ENCODE measurements at places on chromosomes 3 and 15. TPM values are rescaled to one million over a fixed set of nuclear protein-coding genes. Genes with fewer than 3 reads are reported as not detected.

- no peak for ATAC-seq
Observed at GRCh38 chr15:31102039-31102321, 455 bp upstream of the TRPM1 start.

DNA sequence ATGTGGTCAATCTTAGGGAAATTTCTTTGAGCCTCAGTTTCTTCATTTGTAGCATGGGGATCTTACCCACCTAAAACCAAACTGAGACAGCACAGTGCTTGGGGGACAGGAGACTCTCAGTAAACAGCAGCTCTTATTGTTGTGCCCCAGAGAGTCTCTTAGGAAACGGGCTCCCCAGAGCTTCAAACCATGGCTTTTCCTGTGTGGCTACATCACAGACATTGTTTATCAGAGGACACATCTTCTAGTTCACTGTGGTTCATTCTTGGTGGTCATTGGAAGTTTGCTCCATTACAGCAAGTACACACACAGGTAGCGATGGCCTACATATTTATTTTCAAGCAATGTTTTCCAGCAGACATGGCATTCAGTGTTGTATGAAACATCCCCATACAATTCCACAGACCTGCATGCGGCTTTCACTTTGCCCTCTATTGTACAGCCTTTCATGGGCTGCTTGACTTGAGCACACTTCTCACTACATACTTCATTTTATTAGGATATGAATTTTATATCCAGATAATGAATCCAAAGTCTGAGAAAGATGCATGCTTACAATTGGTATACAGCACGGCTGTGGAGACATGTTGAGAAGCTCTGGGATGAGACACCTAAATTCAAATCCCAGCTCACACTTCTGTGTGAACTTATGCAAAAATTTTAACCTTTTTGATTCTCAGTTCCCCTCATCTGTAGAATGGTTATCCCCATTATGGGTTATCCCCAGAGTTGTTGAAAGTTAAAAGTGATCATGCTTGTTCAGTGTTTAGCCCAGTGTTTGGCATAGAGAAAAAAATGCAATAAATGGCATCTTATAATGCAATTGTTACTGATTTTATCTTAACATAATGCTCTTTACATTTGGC lies 84.8 kb upstream of the ICE2 start:
- ATAC-seq: peak; percentile 71

DNA sequence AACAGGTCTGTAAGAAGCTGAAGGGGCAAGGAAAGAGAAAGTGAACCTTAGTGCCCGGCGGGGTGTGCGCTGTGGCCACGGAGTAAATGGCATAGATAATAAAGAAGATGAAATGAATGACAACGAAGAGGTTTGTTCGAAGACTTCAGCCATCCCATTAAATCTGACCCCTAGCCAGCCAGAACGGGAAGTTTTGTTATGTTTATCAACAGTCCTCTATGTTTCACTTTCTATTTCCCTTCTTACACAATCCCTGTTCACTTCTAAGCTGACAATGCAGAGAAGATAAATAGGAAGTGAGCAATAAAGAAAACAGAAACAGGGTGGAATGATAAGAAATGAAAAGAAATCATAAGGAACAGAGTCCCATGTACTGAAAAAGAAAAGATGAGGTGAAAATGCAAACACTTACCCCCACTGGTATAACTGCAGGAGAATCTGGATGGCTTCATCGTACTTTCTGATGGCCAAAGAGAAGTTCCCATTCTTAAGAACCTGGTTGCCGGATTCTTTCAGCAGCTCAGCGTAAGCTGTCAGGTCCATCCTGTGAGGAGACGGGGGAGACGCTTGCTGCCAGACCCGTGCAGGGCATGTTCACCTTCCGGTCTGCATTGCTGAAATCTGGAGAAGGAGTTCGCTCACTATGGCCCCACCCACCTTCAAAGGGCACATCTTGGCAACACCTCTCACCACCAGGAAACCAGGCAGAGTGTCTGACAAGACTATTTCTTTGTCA lies 36.8 kb downstream of the TRANK1 start:
- ATAC-seq: peak; percentile 57

- no peak for ATAC-seq
Observed at GRCh38 chr3:132783152-132783551, 60.9 kb upstream of the NPHP3 start.

DNA sequence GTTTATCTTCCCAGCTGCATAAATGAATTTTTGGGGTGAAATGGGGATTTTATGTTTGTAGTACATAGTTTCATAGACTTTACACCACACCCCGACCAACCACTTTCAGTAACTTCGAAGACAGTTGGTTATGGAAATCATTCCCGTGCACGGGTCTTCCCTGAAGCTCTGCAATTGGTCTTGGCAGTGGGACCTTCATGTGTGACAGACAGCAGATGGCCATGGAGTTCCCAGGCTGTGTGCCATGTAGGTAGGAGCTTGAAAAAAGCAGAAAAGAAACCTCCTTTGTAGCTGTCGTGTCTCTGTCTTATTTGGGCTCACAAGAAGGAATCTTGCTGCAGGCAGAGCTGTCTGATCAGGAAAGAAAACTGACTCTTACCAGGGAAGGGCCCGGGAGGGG lies 25.9 kb downstream of the EXOG start:
- no peak for ATAC-seq

- no peak for ATAC-seq
Observed at GRCh38 chr3:29642393-29643033, 361.6 kb downstream of the RBMS3 start.

GRCh38 chr3:10628891-10629670 lies 123.7 kb upstream of the ATP2B2 start:
- no peak for ATAC-seq

DNA sequence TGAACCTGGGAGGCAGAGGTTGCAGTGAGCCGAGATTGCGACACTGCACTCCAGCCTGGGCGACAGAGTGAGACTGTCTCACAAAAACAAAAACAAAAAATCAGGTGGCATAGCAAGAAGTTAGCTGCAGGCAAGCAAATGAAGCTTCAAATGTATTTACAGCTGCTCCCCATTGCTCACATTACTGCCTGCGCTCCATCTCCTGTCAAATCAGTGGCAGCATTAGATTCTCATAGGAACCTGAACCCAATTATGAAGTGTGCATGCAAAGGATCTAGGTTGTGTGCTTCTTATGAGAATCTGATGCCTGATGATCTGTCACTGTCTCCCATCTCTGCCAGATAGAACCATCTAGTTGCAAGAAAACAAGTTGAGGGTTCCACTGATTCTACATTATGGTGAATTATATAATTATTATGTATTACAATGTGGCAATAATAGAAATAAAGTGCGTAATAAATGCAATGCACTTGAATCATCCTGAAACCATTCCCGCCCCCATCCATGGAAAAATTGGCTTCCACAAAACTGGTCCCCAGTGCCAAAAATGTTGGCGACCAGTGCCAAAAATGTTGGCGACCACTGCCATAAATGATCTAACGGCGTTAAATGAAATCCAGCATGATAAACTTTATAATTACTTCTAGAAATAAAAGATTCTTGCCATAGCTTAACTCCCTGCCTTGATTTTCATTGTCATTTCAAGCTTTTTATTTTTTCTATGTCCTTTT lies 616.7 kb upstream of the NAALADL2 start:
- no peak for ATAC-seq

- ATAC-seq: no peak
Observed at GRCh38 chr15:61017627-61018026, 211.5 kb downstream of the RORA start.

GRCh38 chr15:35023804-35024203 lies 35.7 kb upstream of the ZNF770 start:
- no peak for ATAC-seq

- ATAC-seq: no peak
Observed at GRCh38 chr3:113499081-113499480, 15.9 kb downstream of the SPICE1 start.

- no peak for ATAC-seq
Observed at GRCh38 chr3:140552898-140553297, 125.0 kb upstream of the TRIM42 start.

DNA sequence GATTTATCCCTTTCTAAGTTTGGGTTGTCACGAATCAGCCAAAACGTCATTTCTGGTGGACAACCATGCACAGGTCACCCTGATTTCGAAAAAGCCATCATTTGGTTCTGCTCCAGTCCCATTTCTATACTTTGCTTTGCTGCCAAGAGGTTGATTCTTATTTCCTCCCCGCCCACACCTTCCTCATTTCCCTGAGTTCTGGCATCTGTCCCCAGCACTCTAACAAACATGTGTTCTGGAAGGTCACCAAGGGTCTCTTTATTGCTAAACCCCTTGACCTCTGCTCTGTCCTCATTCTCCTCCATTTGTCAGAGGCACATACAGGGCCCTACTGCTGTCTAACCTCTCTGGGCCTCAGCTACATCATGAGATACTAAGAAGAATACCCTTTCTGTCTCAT lies 36.4 kb upstream of the PTPRG start:
- ATAC-seq: no peak

DNA sequence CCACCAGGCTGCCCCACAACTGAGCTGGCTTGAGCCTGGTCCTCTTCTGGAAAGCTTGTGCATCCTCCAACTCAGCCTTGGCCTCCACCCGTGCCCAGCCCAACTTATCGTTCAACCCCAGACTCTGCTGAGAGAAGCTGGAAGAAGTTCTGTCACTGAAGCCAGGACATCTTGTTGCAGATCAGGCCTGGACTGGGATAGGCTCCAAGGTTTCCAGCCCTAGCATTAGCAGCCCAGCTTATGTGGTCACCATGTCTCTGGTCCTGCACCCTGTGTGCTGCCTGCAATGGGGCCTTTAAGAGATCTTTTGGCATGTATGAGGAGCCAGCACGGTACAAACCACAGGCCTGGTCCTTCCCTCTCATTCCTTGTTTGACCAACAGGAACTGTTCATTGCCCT lies 15.2 kb upstream of the CAMP start:
- no peak for ATAC-seq

DNA sequence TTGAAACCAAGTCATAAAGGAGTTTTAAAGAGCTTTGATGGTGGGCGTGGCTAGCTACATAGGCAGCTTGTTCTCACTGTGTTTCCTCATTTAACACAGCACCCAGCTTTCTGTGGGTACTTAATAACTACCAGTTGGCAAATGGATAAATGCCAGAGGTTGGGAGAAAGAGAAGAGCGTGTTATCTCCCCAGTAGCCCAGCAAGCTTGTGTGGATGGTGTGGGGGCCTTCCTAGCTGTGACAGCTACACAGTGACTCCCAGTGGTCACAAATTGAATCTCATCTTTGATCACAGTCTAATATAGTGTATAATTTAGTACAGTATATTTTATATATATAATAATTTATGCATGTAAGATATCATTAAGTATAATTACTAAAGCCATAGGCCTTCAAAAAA lies 984.1 kb downstream of the EPHA3 start:
- no peak for ATAC-seq

DNA sequence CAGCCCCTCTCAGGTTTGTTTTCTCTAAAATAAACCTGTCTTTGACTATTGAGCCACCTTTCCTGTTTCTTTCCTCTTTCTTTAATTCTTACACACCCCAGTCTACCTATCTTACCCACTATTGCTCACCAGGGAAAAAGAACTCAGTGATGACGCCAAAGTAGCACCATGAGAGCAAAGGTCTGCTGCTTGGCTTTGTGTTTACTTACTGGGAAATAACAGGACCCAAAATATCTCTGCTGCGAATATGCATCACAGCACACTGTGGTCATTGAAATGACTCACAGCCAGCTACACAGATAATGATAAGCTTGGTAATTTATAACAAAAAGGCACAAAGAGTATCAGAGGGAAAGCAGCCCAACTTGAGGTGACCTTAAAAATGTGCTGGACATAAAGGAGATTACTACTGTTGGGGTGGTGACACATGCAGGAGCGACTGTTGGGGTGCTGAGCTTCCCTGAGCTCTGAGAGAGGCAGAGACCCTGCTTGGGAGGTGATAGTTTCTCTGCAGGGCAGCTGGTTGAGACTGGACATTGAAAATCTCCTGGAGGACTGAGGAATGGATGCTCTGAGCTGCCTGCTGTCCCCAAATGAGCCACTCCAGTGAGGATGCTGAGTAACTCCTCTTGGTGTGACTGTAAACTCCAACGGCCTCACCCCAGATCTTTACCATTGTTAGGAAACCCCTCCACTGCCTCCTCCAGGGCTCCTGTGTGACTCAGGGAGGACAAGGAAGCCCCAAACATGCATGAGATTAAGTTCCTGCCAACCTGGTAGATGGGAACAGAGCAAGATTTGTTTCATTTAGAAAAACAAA lies 14.5 kb downstream of the EFCAB12 start:
- ATAC-seq: peak; percentile 38

DNA sequence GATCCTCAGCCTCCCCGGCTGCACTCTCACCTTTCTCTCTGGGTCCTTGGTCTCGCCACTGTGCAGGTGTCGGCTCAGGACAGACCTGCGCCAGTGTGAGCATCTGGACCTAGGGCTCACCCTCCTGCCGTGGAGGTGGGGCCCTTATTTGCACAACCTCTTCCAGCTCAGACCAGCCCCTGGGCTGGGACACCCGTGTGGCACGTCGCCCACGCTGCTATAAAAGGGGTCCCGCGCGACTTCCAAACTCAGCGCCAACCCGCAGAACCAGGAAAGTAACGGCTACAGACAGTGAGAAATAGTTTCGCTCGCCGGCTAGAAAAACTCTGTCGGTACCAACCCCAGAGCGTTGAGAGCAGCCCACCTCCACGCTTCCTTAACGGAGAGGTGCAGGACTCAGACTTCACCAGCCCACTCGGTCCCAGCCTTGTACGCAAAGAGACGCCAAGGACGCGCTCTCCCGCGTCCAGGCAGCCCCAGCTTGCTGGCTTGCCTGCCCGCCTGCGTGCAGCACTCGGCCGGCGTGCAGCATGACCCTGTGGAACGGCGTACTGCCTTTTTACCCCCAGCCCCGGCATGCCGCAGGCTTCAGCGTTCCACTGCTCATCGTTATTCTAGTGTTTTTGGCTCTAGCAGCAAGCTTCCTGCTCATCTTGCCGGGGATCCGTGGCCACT lies at the start of the genes DUOX2 and DUOXA2:
DUOX2 (minus strand) TSS at position 97 of the 675 bp plus-strand sequence. CDS start 761 bp downstream, outside the sequence.
DUOXA2 (plus strand) TSS at position 251 of the 675 bp plus-strand sequence; CDS start at position 531, 280 bp downstream.
- ATAC-seq: no peak

Gene RAB27A
- 138 TPM for total RNA-seq

Gene ADPGK
- 91.4 TPM for total RNA-seq

Gene DZIP1L
- not detected for total RNA-seq

Gene BNC1
- not detected for total RNA-seq

Gene RTP1
- not detected for total RNA-seq

Gene FRMD4B
- total RNA-seq: 16.6 TPM

Gene CCR3
- not detected for total RNA-seq

Gene SCG5
- total RNA-seq: 2.9 TPM

Gene TAMM41
- 19.7 TPM for total RNA-seq

Gene CAND2
- 0.19 TPM for total RNA-seq

Gene SETD2
- 28.8 TPM for total RNA-seq

Gene STXBP5L
- total RNA-seq: not detected

Gene TLR9
- 0.30 TPM for total RNA-seq

Gene HYAL1
- not detected for total RNA-seq

Gene ADIPOQ
- not detected for total RNA-seq

All from activated T-helper 17 cell treated with anti-CD3 and anti-CD28 coated beads, Interleukin-2, amount 50 U/mL, for 72 hours (primary cell).